ENCODE measurements at places on chromosomes 12 and 14.
A peak's percentile ranks its signal among the peaks of the same experiment; 100 is the strongest.

GRCh38 chr14:36430169-36430568 lies 89.9 kb downstream of the NKX2-1 start:
- DNase-seq = no peak

DNA sequence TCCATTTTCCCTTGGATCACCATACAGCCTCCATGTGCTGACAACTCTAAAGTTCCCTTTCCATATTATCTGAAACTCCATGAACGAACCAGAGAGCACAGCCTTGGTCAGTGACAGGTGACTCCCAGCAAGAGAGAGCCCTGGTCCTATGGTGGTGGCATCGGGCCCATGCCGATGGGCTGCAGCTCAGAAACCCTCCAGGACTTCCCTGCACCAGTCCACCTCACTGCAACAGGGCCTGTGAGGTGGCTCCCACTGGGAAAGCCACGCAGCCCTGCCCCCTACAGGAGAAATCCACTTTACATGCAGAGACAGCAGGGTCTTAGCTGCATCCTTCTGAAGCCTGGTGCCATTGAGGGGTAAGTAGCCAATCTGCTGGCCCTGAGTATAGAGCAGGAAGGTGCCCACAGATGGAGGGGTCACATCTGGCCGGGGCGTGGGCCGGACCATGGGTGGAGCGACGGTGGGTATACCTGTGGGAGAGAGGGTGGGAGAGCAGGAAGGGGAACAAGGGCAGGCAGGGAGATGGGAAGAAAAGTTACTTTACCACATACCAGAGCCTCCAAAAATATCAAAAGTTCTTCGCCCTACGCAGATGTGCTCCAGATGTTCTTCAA lies 24.7 kb downstream of the RTRAF start:
- DNase-seq = no peak

DNA sequence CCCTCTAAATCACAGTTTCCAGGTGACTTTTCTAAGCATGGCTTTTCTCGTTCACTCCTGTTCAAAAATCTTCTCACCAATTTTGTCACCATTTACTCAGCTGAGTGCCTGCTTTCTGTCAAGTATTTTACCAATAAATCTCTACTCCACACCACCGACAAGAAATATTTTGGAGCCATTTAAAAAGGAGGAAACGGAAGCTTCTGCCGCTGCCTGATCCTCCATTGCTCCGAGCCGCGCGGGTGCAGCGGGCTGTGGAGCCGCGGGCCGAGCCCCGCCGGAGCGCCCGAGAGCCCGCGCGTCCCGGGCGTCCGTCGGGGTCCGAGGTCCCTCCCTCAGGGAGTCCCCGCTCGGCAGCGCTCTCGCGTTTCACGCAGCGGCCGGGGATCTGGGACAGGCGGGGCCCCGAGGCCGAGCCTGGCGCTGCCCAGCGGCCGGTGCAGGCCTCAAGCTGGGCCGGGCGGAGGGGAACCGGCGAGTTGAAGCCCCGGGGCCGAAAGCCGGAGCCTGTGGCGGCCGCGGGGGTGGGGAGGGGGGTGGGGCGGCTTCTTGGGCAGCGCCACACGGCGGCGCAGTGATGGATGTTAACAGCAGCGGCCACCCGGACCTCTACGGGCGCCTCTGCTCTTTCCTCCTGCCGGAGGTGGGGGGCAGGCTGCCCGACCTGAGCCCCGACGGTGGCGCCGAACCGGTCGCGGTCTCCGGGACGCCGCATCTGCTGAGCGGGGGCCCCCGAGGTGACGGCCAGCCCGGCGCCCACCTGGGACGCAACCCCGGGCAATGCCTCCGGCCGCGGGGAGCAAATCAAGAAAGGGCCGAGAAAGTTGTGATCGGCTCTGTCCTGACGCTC lies 1.1 kb upstream of the HEBP1 start:
- DNase-seq = no peak

GRCh38 chr14:58732387-58732786 lies 94.6 kb downstream of the DACT1 start:
- no peak for DNase-seq

DNA sequence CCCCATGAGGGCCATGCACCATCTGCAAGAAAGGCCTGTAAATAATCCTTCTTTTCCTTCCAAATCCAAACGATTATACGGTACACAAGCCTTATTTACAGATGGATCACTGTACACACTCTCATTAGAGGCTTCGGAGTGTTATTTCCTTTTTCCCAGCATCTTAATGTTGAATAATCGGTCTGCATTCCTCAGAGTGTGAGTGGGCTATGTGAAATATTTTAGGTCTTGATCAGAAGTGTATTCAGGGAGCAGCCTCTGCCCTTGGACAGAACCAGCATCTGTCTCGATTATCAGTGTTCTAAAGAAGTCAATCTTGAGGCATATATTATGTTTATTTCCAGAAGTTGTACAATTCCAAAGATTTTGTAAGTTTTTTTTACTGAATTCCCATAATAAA lies 340.6 kb downstream of the SEC23A start:
- no peak for DNase-seq

- no peak for DNase-seq
Observed at GRCh38 chr14:51295646-51296263, 55.7 kb downstream of the TMX1 start.

DNA sequence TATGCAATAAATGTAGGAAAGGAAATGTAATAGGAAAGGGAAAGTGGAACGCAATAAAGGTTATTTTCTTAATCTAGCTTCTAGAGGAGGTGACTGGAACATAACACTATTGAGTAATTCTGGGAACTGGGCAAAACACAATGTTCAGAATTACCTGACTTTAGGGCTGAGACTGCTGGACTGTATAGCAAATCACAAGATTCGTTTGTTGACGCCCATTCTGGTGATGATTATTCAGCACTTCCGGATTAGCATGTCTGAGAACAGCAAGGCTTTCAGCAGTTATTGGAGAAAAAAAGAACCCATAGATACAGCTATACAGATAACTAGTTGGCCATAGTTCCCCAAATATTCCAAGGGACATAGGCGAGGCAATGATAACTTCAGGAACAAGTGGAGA lies 2.3 kb upstream of the KLRD1 start:
- no peak for DNase-seq

GRCh38 chr12:54935235-54935951 lies 49.2 kb downstream of the TESPA1 start:
- DNase-seq = peak; percentile 2

- DNase-seq = no peak
Observed at GRCh38 chr12:128830505-128830893, 6.7 kb upstream of the SLC15A4 start.

- DNase-seq = no peak
Observed at GRCh38 chr12:107200394-107200793, 107.0 kb upstream of the CRY1 start.

DNA sequence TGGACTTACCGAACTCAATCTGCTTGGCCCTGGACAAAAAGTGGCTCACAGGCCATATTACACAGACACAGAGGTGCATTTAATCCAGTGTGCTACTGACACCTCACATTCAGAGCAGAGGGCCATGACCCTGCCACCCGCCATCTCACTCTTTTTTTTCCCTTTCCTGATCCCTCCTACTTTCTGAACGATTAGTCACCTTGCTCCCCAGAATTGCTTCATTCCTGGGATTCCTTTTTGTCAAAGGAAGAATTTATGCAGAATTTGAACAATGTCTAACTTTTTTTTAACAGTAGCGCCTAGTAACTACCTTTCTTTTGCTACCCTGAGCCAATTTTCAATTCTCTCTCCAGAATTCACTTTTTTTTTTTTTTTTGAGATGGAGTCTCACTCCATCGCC lies 4.6 kb downstream of the PKP2 start:
- DNase-seq = no peak

DNA sequence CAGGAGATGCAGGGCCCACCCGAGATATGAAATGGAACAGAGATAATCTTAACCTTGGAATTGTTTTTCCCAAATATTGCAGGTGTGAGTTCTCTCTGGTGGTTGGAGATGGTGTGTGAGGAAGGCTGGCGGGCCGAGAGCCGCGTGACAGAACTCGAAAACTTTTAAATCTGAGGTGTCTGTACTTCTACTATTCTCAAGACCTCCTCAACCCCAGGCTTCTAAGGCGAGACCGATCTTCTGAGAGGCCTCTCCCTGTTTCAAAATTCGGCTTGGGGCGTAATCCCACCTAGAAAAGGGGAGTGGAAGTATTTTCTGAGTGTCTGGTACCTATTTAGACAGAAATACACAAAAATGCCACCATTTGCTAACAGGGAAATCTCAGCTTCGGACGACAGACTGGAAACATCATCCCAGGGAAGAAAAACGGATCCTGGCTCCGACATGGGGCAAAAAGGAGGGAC lies 611 bp downstream of the SARNP start:
- DNase-seq = no peak

DNA sequence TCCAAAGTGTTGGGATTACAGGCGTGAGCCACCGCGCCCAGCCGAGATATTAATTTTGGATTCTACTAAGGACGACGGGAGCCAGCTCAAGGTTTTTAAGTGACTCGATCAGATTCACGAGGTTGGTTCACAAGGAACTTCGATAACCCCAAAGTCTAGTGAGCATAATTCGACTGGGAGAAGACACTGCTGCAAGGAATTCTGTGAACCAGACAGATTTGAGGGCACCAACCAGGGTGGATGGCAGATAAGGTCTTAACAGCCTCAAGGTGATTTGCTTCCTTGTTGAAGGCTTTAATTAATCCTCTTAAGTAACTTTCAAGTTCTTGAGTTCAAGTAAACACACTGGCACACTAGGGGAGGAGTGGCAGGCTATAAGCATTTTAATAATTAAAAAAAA lies 1.1 kb upstream of the KLHDC2 start:
- DNase-seq = no peak

DNA sequence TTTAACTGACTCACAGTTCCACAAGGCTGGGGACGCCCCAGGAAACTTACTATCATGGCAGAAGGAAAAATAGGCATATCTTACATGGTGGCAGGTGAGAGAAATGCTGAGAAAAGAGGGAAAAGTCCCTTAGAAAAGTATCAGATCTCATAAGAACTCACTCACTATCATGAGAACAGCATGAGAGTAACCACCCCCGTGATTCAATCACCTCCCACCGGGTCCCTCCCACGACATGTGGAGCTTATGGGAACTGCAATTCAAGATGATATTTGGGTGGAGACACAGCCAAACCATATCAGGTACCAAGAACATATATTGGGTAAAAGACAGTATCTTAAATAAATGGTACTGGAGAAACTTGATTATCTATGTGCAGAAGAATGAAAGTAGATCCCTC lies 100.3 kb upstream of the FAR2 start:
- DNase-seq = no peak

DNA sequence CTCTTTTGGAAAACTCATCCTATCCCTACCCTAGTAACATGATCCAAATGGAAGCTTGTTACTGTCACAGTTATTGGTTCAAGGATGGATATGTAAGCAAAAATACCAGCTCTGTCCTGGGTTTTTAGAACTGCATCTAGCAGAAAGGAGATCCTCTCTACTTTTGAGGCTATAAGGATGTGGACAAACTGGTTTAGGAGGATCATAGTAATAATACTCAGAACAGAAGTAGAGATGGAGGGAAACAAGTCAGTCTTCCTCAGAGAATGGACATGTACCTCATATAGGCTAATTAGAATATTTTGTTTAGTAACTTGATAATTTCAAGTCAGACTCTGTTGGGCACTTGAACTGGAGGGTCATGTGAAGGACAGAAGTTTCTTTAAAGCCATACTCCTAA lies 26.6 kb downstream of the FUT8 start:
- no peak for DNase-seq

- DNase-seq = no peak
Observed at GRCh38 chr12:1591034-1591433, 3.3 kb downstream of the FBXL14 start.

DNA sequence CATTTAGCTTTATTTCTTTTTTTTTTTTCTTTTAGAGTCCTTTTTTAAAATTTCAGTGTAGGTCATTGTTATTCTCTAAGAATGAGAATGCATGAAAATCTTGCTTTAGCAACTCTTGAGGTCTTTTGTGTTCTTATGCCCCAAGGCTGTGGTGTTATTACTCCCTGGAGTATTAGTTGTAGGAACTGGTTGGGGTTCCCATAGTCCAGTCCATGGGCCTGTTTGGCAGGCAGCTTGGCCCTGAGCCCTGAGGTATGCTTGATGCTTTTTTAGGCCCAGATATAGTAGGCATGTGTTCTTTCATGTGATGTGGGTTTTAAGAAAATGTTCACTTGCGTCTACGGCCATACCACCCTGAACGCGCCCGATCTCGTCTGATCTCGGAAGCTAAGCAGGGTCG lies 1.6 kb downstream of the FAM234B start:
- DNase-seq = no peak
